GM12865 (cell line): ENCODE measurements at places on chromosomes 1 and 21.
A peak's percentile ranks its signal among the peaks of the same experiment; 100 is the strongest.

- DNase-seq: peak; percentile 58
These were observed 1.4 kb downstream of the B3GALNT2 start for GRCh38 chr1:235502601-235503402.

- peak; percentile 85 for DNase-seq
These were observed 1.3 kb downstream of the DYRK1A start for GRCh38 chr21:37367703-37368540.

GRCh38 chr21:44880405-44881197 is 7.1 kb upstream of the PTTG1IP start:
- DNase-seq: peak; percentile 37

GRCh38 chr1:53419034-53419433 is 40.2 kb upstream of the DMRTB1 start:
- DNase-seq: no peak

DNA sequence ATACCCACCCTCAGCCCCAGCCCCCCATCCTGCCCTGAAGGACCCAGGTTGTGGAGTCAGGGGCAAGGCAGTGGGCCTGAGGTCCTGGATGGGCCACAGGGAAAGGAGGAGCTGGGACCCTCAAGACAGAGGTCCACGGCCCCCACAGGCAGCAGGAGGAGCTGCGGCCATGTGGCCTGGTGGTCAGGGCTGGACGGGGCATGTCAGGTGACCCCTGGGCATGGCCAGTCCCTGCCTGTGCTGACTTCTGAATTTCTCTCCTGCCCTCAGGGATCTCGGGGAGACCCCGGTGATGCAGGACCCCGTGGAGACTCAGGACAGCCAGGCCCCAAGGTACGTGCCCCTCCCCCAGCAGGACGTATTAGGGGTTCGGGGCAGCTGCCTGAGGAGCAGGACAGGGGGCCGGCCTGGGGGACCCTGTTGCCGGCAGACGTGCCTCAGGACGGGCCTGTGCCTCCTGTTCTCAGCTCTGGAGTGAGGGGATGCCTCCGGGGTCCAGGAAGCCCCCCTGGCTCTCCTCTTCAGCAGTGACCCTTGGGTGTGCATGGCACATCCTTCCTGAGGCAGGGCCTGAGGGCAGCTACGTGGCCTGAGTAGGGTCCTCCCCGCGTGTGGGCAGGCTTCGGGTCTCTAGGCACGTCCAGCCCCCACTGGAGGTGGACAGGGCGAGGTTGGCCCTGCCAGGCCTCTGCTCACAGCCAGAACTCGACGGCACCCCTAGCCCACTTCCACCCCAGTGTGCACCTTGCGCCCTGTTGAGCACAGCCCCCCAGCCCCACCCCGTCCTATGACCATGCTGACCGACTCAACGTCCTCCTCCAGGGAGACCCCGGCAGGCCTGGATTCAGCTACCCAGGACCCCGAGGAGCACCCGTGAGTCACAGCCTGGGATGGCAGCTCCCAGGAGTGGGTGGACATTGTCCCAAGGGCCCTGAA is 23.6 kb downstream of the COL6A2 start:
- DNase-seq: no peak

GRCh38 chr1:245110406-245110805 is 44.4 kb upstream of the KIF26B start:
- no peak for DNase-seq

DNA sequence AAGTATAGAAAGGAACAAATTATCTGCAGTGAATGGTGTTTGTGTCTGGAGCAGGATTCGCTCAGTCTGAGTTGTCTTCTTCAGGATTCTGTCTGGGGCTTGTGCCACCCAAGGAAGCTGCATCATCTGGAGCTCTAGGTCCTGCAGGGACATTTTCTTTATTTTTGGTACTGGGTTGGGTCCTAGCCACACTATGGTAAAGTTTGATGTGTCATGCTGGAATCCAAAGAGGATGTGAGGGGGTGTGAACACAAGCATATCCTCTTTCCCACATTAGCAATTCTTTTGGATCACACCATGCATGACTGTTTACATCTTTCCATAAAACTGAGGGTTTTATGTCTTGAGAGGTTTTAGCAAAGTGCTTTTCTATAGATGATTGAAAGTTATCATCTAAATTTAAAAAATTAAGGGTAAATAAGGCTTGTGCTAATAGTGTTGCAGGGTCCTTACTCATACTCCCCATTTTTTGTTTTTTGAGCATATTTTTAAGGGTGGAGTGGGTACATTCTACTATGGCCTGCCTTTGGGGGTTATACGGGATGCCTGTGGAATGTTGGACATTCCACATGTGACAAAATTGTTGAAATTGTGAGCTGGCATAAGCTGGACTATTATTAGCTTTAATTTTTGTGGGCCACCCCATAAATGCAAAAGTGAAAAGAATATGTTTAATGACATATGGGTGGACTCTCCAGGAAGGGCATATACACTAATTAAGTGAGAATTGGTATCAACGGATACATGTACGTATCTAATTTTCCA is 152.0 kb upstream of the HMCN1 start:
- DNase-seq: no peak

GRCh38 chr1:242189591-242189990 is 190.7 kb upstream of the MAP1LC3C start:
- no peak for DNase-seq

DNA sequence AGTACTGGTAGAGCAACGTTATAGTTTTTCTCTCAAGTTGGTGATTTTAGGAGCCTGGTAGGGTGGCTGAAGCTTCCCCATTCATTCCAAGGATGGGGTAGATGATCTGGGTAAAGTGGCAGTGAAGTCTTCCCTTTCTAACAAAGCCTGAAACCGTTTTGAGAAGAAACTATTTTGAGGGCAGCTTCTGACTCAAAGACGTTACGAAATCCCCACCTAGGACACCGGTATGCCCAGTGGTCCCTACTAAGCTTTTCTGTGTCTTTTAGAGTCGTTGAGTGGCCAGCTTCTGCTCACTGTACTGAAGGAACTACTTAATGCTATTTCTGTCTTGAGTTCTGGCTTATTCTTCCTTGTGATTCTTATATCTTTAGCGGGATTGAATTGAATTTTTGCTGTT is 1.4 kb downstream of the WDTC1 start:
- peak; percentile 36 for DNase-seq

DNA sequence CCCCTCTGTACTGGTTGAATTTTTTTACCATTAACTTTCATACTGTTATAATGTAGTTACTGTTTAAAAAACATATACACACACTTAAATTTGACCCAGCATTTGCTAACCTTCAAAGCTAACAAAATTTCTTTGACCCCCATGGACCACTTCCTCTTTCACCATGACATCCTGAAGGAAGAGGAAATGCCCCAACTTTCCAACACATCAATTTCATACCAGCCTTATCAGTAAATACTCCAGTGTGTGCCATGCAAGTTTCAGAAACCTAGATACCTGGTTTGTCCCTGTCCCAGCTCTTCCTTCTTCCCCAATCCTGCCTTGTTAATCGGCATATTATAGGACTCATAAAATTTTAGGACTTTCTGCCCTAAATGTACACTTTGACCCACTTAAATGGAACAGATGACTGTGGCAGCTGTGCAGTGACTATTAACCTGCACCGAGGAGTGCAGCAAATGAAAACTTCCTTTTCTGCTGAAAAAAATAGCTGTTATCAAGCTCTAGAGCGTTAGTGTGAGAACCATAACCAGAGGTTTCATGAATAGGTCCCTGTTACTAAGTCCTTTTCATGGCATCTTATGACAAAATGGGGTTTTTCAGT is 54.1 kb downstream of the DTL start:
- peak; percentile 27 for DNase-seq

DNA sequence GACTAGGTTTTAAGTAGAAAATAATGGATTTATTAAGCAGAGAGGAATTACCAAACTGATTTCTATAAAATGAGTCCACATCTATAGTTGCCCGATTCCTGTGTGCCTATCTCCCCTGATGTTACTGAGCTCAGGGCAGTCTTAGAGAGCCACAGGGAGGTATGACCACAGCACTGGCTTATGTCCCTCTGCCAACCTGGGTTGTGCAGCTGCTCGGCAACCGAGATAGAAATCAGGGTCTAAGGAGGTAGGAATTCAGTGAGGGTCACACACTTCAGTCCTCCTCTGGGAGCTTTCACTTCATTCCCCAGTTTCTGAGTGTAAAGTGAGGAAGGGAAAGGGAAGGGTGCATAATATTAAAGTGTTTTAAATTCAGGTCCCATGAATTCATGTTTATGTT is 386.8 kb downstream of the KCNH1 start:
- no peak for DNase-seq

DNA sequence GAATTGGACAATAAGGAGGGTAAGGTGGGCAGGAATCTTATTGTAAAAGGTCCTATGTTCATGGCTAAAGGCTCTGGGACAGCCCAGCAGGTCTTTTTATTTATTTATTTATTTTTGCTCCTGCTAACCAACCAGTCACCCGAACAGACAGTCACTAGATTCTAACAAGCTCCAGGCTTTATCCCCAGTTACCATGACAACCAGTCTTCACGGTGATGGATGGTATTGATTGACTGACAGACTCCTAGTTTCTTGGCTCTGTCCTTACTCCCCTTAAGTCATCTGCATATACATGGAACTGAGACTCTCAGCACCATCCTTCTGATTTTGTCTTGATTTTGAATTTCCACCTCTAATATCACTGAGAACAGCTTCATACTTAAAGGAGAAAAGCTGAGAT is 44.3 kb downstream of the C8A start:
- DNase-seq: no peak

DNA sequence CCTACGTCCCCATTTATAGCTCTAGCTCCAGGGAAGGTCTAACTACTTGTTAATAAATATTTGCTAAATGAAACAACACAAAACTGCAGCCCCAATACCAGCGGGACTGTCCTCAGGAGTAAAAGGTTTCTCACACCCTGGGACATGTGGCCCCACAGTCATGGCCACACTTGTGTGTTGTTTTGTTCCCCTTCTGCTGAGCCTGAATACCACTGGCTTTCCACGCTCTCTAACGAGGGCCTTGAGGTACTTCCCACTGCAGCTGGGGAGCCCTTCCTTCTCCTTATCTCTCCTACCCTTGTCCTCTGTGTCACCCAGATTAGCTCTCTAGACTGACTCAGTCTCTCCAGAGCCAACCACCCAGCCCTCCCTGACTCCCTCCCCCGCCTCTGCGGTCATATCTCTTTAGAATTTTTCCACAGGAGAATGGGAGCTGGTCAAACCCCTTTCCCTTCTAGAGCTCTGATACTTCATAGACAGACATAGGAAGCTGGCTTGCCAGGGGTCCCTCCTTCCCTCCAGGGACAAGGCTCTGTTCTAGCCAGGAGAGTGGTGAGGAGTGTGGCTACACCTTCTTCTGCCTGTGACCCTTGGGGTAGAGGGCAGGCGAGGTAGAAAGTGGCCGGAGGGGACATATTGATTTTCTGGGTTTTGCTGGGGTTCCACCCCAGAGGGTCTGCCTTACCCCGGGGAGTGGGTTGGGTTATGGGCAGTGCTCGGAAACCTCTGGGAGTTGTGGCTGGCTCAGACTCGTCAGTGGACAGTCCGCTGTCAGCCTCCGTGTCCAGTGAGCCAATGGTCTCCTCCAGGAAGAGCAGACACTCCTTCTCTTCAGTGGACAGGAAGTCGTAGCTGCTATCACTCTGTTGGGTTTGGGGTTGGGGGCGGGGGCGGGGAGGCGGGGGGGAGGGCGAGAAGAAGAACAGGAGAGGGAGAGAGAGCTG is 8.1 kb downstream of the C1orf116 start:
- no peak for DNase-seq

GRCh38 chr1:224588515-224588914 is 27.6 kb upstream of the CNIH3 start:
- DNase-seq: no peak

DNA sequence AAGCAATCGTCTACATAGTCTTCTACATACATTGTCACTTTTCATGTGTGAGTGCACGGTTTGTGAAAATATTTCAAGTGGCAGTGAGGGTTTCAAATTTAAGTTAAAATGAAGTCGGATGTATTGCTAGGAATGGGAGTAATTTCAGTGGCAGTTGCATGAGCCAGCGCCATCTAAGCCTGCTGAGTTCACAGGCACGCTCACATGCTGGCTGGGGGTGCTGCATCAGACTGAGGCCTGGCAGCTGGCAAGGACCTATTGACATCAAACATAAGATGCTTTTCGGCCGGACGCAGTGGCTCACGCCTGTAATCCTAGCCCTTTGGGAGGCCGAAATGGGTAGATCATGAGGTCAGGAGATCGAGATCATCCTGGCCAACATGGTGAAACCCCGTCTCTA is 80.7 kb downstream of the UBE4B start:
- DNase-seq: no peak

DNA sequence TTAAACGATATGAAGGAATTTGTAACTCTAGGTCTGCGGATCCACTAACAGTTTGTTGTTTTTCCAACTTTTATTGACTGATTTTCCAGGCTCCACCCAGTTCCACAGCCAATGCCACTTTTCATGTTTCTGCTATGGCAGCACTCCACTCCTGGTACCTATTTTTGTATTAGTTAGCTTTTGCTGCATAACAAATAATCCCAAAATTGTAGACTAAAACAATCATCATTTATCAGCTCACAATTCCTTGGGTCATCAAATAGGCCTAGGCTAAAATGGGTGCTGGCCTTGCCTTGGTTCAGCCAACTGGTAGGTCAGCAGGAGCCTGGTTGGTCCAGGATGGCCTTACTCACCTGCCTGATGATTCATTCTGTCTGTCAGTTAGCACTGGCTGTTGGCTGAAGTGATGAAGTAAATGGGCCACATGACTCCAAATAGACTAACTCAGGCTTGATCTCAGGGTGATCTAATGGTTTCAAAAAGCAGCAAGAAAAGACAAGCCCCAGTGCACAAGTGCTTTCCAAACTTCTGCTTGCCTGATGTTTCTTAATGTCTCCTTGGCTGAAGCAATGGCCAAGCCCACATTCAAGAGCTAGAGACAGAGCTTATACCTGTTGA is 3.2 kb upstream of the C8B start:
- DNase-seq: no peak

DNA sequence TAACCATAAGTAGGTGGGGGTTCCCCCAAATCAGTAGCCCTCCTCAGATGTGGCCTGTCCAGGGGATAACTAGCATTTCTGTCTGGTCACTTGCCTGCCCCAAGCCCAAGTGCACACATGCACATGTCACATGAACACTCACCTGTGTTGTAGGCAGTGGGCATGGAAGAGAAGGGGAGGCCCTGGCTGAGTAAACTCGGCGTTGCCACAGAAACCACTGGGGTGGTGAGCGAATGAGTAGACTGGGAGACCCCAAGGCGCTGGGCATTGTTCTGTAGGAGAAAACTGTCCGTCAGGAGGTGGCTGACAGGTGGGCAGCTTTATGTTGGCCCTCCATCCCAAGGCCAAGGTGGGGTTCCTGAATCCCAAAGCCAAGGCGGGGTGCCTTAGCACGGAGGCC is 25.6 kb downstream of the MEF2D start:
- no peak for DNase-seq

DNA sequence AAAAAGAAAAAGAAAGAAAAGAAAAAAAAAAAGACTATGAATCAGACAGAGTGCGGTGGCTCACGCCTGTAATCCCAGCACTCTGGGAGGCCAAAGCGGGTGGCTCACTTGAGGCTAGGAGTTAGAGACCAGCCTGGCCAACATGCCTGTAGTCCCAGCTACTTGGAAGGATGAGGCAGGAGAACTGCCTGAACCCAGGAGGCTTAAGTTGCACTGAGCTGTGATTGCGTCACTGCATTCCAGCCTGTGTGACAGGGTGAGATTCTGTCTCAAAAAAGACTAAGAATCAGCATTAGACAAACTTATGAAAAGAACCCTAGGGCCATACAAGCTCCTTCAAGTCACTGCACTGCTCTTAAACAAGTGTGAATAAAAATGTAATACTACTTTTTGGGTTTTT is 16.9 kb downstream of the PSMB4 start:
- DNase-seq: no peak
